ENCODE measurements at places on chromosomes 11 and 22.
A peak's percentile ranks its signal among the peaks of the same experiment; 100 is the strongest.

DNA sequence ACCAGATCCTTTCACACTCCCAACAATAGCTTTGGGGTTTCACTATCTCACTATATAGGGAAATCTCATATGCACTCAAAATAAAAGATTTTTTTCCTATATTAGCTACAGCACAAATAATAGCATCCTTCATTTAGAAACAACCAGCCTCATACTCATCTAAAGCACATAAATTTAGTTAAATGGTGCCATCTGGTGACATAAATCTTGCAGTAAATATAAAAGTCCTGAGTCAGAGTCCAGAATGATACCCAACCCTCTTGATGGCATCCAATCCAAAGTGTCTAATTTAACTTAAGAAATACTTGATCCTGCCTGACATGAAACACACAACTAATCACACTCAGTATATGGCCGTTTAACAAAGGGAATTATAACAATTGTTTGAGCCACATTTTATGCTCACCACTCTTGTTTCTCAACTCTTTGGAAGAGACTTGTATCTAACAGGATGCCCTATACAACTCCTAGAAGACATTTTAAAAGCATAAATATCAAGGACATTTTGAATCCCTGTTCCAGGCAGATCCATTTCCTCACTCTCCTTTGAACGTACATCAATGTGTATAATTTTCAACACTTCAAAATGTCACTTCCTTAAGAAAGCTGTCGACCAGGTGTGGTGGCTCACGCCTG lies 36.2 kb downstream of the DLG2 start:
- DNase-seq: no peak

- no peak for DNase-seq
These were observed 488.6 kb downstream of the METTL15 start for GRCh38 chr11:28596816-28597215.

DNA sequence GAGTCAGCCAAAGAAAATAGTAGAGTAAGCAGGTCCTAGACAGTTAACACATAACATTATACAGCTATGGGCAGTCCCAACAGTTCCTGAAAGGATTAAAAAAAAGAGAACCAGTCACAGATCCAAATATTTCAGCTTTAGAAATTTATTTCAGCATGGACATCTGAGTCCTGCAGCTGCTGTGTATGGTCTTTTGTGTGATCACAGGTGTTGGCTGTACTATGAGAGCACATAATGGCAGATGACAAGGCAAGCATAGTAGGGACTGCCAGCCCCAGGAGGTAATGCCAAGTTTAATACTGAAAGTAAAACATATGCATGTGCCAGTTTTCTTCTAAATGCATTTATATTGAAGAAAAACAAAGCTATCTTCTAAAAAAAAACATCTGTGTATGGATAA lies 158.1 kb downstream of the GRIA4 start:
- no peak for DNase-seq

DNA sequence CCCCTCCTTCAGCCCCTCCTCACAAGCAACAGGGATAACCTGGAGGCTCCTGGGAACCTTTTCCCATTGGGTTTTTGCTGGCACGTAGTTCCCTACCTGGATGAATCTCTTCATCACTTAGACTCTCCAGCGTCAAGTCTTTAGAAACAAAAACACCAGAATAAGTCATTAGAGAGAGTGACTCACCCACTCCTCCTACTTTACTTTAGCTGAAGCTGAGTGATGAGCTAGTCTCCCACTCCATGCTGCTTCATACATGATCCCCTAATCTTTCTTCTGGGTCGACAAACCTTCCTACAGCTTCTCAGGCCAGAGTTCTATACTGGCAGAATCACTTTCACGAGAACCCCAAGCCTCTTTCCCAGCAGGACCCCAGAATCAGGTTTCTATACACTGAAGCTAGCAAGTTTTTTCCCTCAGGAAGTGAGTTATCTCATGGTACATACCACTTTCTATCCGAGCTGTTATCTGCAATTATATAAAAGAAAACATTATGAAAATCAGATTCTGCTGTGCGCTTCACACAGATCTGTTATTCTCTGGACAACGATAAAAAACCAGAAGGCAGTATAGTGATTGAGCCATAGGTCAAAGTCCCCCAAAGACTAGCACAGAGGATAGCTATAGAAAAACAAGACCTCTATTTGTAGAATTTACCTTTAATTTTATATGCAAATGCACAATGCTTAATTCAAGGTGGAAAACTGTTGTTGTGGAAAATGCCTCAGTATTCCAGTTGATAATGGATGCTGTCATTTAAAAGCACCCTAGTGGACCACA lies 18.7 kb downstream of the DRICH1 start:
- no peak for DNase-seq

GRCh38 chr11:9136741-9137140 lies 45.3 kb upstream of the SCUBE2 start:
- no peak for DNase-seq

- no peak for DNase-seq
These were observed 594.5 kb downstream of the NTM start for GRCh38 chr11:131964698-131965483.

DNA sequence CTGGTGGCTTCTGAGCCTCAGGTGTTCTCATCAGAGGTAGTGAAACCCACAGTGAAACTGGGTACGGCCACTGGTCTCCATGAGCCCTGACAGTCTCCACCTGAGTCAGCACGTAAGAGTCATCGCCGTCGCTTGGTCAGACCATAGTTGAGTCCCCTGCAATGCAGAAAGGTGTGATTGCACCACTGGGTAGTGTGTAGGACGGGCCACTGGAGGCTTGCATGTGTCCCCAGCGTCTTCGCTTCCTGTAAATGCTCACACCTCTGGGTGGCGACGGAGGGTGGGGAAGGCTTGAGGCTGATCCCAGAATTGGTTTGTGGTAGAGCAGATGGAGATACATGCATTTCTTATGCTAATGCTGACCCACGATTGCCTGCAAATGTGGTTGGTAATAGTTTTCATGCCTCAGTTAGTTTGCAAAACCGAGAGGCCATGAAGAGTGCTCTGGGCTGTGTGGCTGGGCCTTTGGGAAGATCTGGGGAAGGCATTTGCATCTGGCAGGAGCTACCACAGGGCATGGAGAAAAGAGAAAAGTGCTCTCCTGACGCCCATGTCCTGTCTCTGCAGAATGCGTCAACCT lies 26.5 kb downstream of the CTTN start:
- no peak for DNase-seq

- no peak for DNase-seq
These were observed 87.8 kb downstream of the ARHGAP42 start for GRCh38 chr11:100774859-100775258.

DNA sequence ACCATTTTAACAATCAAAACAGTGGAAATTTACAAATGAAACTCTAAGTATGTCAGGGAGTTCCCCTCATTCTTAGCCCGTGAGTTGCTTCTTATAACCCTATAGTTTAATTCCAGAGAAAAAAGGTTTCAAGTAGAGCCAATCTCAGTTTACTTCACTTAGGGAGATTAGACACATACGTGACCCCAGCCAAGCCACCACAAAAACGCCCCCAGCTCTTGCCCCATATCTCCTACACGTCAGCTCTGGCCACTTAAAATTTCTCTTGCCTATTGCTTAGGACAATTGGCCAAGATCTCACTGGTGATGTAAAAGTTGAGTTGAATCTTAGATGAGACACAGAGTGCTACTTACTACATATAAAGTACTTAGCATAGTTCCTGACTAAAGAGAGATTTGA lies 166.4 kb downstream of the ETS1 start:
- DNase-seq: no peak

GRCh38 chr22:45159652-45160462 lies 3.9 kb upstream of the NUP50 start:
- DNase-seq: no peak

DNA sequence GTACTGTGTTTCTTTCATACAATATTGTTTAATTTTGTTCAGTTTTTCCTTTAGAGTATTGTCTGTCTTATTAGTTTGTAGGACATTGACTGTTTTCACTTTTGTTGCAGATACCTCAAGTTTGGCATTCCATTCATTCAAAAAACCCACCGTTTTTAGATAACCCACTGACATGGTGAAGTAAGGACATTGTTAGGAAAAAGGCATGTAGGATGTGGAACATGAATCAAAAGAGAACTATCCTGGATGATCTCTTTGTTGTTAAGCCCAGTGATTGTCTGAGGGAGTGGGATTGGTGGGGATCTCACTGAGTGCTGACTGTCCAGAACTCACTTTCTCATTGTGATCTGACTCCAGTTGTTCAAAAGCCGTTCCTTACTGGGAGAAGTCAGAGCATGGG lies 119.3 kb downstream of the TEAD1 start:
- DNase-seq: no peak

GRCh38 chr11:75611823-75612222 lies 49.8 kb downstream of the SERPINH1 start:
- DNase-seq: no peak

- DNase-seq: no peak
These were observed 7.3 kb upstream of the ADAMTS8 start for GRCh38 chr11:130435671-130436070.

DNA sequence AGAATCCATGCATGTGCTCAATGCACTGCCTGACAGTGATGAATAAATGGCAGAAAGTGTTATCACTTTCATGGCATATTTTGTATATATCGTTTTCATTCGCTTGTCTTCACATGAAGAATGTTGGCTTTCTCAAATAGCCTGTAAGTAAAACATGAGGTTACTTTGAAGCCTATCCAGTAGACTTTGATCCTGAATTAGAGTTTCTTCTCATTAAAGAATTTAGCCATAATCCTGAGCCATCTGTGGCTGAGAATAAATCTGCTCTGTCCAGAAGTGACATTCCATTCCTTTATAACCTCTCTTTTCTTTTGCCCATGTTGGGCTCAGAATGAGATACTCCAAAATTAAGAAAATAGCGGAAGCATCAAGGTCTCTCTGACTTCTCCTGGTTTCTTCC lies 1071.7 kb upstream of the TENM4 start:
- DNase-seq: no peak

- peak; percentile 41 for DNase-seq
These were observed 284.0 kb downstream of the KIRREL3 start for GRCh38 chr11:126716456-126717083.

GRCh38 chr11:864898-865297 lies 22.2 kb downstream of the TSPAN4 start:
- no peak for DNase-seq

GRCh38 chr11:12235947-12236743 lies 125.8 kb downstream of the MICAL2 start:
- peak; percentile 54 for DNase-seq

- DNase-seq: peak; percentile 13
These were observed 28.6 kb downstream of the LRP5 start for GRCh38 chr11:68340784-68341556.

DNA sequence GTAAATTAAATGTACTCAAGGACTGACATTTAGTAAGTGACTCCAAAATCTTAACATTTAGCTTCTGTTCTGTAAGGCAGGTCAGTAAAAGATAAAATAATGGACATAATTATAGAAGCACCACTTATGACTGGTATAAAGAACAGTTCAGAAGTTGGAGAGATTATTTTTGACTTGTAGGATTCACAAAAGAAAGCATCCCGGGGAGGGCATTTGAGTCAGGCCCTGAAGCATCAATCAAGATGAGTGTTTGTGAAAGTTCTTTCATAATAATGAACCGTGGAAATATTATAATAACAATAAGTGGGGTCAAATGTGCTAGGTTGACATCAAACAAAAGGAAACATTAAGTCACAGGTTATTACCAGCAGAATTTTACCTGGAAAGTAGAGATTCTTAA lies 201.9 kb downstream of the DDX10 start:
- DNase-seq: no peak

DNA sequence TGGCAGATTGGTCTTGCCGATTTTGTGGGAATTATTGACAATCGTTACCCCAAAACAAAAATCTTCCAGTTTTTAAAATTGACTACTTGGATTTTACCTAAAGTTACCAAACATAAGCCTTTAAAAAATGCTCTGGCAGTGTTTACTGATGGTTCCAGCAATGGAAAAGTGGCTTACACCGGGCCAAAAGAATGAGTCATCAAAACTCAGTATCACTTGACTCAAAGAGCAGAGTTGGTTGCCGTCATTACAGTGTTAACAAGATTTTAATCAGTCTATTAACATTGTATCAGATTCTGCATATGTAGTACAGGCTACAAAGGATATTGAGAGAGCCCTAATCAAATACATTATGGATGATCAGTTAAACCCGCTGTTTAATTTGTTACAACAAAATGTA lies 37.2 kb downstream of the IGLL1 start:
- no peak for DNase-seq

GRCh38 chr11:71263386-71263785 lies 11.0 kb upstream of the SHANK2 start:
- DNase-seq: no peak
